Type B pancreatic cell (in vitro differentiated cells): ENCODE measurements at places on chromosomes 16 and 17.

DNA sequence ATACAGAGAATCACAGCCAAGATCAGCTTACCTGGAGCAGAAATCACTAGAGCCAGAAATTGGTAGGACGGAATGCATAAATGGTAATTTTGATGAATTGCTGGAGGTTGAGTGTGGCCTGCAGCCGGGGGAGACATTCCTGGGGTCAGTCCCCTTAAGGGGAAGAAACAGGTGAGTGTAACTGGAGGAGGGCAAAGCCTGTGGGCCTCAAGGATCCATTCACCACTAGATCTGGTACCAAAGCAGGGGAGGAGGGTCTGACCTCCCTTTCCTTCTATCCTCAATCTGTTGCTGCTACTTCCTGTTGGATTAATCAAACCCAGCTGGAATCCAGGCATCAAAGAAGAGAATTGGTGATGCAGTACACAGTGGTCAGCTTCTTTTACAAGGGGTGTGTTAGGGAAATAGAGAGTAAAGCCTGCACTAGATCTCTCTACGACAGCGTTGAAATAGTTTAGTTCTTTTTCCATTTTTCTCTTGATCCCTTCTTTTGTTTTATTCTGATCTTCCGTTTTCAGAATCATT lies 8.6 kb upstream of the ABCA9 start:
- no peak for DNase-seq

DNA sequence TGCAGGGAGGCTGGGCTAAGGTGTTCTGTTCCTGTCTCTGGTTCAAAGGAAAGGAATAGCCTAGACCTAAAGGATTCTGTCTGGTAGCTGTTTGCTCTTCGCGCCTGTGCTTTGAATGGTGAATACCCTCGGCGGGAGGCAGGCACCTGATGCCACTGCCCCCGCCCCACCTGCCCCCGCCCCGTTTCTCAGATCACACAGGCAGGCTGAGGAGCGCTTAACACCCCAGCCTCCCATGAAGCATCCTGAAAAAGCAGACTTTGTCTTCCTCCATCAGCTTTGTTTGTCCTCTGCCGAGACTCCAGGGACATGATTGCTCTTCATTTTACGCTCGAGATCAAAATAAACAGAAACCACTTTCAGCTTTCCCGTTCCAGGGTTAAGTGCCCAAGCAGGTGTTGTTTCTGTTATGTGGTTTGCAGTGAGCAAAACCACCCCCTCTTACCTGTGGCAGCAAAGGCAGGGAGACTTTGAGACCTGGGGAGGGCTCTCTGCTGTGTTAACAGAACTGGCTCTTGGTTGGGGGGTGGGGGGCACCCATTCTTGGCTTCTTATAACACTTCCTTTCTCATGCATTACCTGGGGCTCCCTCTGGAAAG lies 452.1 kb downstream of the WWOX start:
- DNase-seq: no peak

DNA sequence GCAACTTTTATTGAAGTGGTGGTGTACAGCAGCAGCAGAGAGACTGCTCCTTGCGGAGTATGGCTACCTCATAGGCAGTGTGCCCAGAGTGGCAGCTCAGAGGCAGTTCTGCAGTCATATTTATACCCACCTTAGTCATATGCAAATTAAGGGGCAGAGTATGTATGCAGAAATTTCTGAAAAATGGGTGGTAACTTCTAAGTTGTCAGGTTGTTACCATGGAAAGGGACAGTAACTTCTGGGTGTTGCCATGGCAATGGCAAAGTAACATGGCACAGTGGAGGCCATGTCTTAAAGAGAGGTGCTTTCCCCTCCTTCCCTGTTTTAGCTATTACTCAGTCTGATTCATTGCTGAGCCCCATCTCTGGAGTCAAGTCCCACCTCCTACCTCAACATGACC lies 53.4 kb downstream of the MEOX1 start:
- DNase-seq: no peak

- DNase-seq: peak; percentile 81
These were observed 58.5 kb upstream of the CREBBP start for GRCh38 chr16:3938843-3939624.
